ENCODE measurements at places on chromosomes 11 and 22.

- DNase-seq = no peak
Observed at GRCh38 chr22:43846966-43847365, 15.3 kb downstream of the SULT4A1 start.

DNA sequence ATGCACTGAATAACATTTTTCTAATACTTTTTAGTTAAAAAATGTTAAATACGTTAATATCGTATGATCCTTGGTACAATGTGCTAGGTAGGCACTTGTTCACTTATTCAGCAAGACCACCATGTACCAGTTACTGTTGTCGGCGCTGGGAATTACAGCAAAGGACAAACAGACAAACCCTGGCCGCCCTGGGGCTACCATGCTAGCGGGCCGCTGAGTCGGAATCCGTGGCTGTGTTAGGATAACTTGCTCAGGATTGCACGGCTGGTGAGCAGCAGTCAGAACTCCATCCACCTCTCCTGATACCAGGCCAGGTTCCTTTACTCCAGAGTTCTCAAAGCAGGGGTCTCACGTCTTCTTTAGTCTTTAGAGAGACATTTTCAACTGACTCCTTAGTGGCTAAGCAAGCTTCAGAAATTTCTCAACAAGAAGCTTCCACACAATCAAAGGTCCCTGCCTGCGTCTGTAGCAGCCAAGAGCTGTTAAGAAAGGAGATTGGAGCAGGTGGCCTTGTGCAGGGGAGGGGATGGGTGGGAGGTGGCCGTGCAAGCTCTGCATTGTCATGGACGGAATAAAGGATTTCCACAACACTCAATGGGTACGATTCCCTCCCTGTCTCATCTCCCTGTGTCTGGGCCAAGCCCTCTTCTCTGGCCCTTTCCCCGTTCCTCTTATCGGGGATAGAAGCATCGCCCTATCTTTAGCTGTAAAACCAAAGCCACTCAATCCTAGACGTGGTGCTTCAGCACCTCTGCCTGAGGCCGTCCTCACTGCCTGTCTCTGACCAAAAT is 39.8 kb upstream of the NNMT start:
- no peak for DNase-seq

DNA sequence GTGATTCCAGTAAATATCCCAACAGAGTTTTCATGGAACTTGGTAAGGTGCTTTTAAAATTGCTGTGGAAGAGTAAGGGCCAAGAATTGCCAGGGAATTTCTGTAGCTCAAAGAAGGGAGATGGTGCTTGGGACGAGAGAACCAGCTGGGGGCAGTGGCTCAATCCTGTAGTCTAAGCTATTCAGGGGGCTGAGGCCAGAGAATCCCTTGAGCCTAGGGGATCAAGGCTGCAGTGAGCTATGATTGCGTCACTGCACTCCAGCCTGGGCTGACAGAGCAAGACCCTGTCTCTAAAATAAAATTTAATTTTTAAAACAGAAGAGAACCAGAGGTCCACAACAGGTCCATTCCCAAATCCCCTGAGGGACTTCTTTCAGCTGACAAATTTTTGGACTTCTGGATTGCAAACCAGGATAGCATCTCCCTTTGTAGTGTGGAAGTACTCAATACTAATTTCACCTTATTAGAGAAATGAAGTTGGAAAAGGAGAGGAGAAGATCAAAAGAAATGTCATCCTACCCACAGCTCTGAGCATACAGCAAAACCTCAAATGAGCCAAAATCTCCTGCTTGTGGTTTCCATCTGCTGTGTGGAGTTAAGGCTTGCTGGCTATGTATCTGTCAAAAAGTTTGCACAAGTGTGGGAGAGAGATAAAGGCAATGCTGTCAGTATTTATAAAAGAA is 59.2 kb upstream of the CLPB start:
- DNase-seq = no peak

DNA sequence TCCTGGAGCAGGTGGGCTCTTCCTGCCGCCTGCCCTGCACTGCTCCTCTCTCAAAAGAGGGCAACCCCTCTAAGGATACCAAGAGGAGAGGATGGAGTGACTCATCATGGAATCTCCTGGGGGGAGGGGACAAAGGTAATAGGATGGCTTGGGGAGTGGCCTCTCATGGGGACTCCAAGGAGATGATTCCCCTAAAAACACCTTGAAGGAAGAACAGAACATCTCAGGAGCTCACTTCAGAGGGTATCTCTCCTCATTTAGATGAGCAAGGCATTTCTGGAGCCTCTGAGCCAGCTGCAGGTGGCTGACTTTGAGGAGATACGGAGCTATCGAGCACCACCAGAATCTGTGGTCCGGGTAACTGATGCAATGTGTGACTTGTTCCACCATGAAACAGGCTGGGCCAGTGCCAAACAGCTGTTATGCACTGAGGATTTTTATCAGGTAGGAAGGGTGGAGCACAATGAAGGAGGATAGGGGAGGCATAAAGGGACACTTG is 40.2 kb downstream of the RRP8 start:
- DNase-seq = no peak

DNA sequence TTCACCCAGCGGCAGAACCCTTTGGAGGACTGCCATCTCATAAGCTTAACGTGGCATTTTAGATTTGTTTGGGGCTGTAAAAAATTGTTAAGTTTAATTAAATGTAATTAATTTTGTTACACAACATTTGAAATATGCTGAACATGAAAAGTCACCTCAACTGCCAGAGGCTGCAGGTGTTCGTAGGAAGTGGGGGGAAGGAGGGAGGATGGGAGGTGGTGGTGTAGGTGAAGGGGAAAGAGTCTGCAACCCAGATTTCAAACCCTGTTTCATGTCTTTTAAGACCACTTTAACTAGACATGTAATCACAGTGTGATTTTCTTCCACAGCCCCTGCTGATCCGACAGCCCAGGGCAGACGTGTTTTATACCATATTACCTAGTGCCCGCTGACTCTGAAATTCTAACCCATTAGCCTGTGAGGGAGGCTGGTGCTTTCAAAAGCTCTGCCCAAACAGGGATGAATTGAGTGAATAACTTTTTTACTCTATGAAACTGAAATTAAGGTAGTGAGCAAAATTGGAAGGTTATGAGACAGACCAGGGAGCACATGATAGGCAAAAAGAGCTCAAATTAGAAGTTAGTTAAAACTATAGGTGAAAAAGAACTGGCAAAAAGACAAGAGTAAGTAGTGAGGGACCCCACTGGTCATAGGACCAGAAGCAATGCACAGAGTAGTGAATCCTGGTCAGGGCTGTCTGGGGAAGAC is 279.8 kb downstream of the DDX10 start:
- no peak for DNase-seq

- DNase-seq = no peak
Observed at GRCh38 chr11:65541093-65541982, 16.5 kb downstream of the SCYL1 start.

- no peak for DNase-seq
Observed at GRCh38 chr22:37581504-37581903, 1.6 kb upstream of the LGALS2 start.

GRCh38 chr11:60208146-60208895 is 25.4 kb upstream of the MS4A6A start:
- no peak for DNase-seq

- DNase-seq = peak; percentile 12
Observed at GRCh38 chr22:22684580-22685561, 40.5 kb downstream of the GGTLC2 start.

DNA sequence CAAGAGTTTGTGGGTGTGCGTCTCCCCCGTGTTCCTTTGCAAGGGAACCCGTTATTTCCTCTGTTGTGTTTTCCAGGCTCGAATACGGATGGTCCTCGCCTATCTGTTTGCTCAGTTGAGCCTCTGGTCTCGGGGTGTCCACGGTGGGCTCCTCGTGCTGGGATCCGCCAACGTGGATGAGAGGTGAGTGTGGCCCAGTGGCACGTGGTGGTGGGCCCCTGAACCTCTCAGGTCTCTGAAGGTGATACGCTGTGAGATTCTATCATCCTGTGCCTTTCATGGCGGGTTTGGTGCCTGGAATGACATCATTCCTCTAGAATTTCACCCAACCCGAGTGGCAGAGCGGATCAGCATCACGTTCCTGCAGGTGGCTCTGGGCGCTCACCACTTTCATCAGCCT is 32.5 kb downstream of the NADSYN1 start:
- no peak for DNase-seq

DNA sequence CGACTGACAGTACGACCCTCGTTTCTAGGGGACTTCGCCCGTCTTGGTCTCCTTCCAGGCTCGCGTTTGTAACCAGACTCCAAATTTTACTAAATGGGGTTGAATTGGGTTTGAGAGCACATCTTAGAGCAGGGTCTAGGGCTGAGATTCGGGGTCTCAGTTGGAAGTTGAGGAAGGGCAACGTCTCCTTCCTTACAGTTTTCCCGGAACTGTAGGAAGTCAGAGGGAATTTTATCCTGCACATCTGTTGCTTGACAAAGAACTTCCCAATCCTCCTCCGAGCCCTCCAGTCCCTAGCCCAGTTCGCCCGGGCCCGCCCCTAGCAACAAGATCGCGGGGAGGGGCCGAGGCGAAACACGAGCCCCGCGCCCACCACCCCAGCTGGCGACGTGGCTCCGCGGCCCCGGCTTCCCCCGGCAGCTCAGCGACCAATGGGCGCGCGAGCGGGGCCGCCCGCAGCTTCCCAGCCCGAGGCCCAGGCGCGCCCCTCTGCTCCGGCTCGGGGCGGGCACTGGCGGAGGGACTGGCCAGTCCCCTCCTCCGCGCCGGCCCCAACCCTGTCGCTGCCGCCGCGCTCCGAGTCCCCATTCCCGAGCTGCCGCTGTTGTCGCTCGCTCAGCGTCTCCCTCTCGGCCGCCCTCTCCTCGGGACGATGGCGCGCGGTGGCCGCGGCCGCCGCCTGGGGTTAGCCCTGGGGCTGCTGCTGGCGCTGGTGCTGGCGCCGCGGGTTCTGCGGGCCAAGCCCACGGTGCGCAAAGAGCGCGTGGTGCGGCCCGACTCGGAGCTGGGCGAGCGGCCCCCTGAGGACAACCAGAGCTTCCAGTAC is at the start of gene RCN1:
TSS of gene RCN1 (plus strand) at position 530 of the 826 bp plus-strand sequence. CDS start at position 653, 123 bp downstream.
- DNase-seq = no peak

- DNase-seq = no peak
Observed at GRCh38 chr11:108609682-108610081, 16.1 kb upstream of the EXPH5 start.

DNA sequence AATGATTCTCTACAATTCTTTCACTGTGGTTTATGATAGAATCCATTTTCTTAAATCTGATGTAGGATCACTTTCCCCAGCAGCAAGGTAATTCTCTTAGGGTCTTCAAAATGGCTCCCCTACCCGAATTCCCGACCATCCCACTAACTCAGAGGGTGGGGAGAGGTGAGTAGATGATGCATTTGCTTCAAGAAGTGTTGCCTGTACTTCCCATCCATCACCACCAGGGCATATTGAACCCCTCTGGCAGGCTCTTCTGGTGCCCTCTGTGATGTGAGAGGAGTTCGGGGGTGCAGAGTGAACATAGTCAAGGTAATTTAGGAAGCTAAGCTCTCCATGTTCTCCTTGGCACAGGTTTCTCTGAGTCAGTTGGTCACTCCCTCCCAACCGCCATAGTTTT is 52.3 kb downstream of the ZNRF3 start:
- no peak for DNase-seq

- DNase-seq = no peak
Observed at GRCh38 chr22:31626427-31627150, 35.4 kb downstream of the PISD start.
